Hematopoietic multipotent progenitor cell treated with erythropoietin and hydrocortisone succinate and interleukin-3 and kit ligand, for 15 days (in vitro differentiated cells): ENCODE measurements at places on chromosomes 7 and 10.
A peak's percentile ranks its signal among the peaks of the same experiment; 100 is the strongest.

DNA sequence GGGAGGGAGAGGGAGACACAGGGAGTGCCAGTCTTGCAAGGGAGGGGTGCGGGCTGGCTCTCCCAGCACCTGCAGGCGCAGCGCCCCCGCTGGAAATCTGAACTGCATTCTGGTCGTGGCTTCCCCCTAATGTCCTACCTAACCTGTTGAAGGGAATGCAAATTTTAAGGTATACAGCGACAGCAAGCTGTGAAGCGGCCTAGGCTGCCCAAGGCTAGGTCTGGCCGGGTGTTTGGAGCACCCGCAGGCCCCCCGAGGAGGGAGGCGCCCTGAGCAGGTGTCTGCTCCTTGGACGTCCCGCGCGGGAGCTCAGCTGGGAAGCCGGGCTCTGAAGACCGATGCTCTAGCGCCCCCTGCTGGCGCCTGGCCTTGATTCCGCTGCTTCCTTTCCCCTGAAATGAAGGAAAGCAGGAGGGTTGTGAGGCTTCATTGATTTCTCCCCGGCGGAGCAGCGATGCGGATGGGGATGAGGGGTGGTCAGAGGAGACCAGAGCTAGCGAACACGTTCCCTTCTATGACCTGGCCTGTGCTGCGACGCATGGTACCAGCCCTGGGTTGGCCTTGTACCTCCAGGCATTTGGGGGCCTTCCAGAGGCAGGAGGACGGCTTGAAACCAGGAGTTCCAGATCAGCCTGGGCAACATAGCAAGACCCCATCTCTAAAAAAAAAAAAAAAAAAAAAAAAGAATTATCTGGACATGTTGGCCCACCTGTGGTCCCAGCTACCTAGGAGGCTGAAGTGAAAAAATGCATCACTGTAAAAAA lies 601.3 kb downstream of the GALNT17 start:
- peak; percentile 55 for DNase-seq

DNA sequence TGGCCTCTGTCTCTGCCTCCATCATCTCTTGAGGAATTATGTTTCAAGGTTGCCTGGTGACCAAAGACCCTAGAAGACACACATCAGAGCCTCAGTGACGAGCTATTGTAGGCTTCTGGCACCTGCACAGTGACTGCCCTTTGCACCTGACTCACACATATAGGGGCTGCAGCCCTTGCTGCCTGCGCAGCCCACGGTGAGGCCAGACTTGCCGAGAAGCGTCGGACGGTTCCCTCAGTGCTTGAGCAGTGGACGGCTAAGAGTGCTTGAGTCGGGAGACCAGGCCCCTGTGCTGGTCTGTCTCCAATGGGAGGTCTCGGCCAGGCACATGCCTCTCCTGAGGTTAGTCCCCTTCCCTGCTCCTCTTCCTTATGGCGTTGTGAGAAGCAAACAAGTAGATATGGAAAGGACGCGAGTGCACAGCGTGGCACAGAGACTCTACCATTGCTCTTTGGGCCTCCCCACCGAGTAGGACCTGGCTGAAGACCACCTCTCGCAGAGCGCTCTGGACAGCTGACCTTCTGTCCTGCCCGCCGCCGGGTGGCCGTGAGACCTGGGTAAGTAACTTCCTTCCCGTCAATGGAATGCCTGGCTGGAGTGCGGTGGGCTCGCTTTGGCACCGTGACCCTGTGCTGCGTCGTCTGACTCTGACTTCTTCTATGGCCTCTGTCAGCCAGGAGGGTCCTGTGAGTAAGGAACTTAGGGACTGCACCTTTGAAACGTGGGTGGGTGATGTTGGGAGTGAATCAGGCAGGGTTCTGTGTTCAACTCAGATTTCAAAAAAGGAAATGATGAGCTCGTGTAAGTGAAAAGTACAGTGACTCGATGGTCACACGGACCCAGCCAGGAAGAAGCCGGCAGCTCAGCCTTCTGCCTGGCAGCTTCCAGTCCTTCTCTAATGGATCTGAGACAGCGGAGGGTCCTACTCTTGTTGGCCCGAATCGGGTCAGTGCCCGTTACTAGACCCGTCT lies 33.7 kb downstream of the ZNF775 start:
- DNase-seq, result no peak

- DNase-seq, result no peak
Observed at GRCh38 chr10:77828377-77828776, 98.2 kb downstream of the DLG5 start.

- no peak for DNase-seq
Observed at GRCh38 chr7:47485640-47486435, 96.1 kb downstream of the TNS3 start.

- no peak for DNase-seq
Observed at GRCh38 chr7:34108165-34108564, 202.8 kb downstream of the BMPER start.
